ENCODE measurements at places on chromosomes 4 and X. TPM values are rescaled to one million over a fixed set of nuclear protein-coding genes. Genes with fewer than 3 reads are reported as not detected.
A peak's percentile ranks its signal among the peaks of the same experiment; 100 is the strongest.

- DNase-seq, result no peak
Measured at GRCh38 chr4:169054879-169055278, 44.8 kb upstream of the CBR4 start.

- no peak for DNase-seq
Measured at GRCh38 chr4:95061220-95061619, 303.5 kb downstream of the BMPR1B start.

GRCh38 chr4:143420227-143420626, 83.6 kb downstream of the GAB1 start:
- no peak for DNase-seq

GRCh38 chr4:11727903-11728564, 299.3 kb upstream of the HS3ST1 start:
- no peak for DNase-seq

GRCh38 chrX:151206871-151207270, 30.5 kb downstream of the GPR50 start:
- DNase-seq, result no peak

DNA sequence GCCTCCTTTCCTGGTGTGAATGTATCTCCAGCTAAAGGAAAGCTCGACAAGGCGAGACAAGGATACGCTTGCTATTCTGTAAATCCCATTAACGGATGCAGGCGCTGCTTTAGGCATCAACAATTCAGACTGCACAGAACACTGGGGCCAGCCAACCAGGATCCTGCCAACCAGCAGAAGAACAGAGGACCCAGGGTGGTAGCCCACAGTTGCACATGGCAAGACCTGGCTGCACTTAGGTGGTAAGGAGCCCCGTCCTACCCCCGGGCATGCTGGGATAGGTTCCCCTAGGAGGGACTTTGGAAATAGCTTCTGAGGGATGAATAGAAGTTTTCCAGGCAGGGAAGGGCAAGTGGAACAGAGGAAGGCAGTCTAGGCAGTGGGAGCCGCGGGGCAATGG, 20.7 kb downstream of the PSAPL1 start:
- DNase-seq, result no peak

DNA sequence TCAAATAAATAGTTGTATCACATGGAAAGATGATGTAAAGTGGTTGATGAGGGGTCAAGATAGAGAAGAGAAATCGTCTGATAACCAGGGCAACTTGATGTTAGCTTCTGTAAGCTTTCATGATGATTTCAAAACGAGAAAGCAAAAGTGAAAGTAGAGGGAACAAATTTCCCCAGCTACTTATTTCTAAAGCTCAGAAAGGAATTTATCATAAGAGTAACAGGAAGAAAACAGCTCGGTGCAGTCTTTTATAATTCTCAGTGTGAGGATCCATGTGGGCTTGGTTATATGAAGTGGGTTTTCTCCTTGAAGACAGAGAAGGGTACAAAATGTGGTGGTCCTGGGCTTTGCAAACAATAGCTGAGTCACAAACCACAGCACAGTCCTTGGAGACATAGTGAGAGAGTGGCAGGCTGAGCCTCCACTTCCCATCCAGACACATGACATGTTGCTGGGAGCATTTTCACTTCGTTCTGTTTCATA, 32.1 kb upstream of the GLRA2 start:
- DNase-seq, result no peak

- DNase-seq, result no peak
Measured at GRCh38 chr4:140049849-140050637, 103.9 kb downstream of the MAML3 start.

DNA sequence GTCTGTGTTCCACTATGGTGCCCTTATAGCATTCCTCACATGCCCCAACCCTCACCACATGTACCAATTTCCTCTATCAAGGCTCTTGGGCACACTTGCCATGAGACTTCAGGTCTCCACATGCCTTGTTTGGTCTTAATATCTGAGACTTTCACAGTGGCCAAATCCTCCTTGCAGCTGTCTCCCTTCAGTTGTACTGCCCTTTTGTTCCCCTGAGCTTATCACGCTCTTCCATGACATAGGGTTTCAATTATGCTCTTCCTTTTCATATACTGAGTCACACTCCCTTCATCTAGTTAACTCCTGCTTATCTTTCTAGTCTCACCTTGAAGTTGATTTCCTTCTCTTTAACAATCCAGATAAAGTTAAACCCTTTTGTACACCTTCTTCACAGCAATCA, 212.9 kb downstream of the PDHA2 start:
- no peak for DNase-seq

GRCh38 chrX:115553171-115553570, 7.8 kb upstream of the PLS3 start:
- no peak for DNase-seq

- DNase-seq, result no peak
Measured at GRCh38 chrX:19748896-19749680, 138.3 kb downstream of the SH3KBP1 start.

DNA sequence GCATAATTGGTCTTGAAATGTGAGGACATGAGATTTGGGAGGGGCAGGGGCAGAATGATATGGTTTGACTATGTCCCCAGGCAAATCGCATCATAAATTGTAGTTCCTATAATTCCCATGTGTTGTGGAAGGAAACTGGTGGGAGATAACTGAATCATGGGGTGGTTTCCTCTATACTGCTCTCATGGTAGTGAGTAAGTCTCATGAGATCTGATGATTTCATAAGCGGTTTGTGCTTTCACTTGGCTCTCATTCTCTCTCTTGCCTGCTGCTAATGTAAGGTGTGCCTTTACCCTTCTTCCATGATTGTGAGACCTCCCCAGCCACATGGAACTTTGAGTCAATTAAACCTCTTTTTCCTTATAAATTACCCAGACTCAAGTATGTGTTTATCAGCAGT, 2595.9 kb downstream of the PCDH7 start:
- DNase-seq, result no peak

DNA sequence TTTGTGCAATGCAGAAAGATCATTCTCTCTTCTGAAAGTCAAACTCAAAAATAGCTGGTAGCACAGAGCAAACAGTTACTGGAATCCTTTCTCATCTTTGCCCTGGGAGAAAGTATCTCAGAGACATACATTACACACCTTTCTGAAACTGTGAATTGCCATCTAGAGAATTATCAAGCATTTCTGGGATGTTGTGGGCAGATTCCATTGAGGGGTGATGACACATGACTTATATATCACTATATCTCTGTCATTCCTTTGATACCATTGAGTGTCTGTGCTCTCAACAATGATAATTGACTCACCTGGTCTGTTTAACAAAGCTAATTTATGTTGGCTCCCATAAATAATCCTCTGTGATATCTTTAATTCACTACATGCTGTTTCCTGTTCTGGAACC, 13.0 kb downstream of the SLIT2 start:
- no peak for DNase-seq

DNA sequence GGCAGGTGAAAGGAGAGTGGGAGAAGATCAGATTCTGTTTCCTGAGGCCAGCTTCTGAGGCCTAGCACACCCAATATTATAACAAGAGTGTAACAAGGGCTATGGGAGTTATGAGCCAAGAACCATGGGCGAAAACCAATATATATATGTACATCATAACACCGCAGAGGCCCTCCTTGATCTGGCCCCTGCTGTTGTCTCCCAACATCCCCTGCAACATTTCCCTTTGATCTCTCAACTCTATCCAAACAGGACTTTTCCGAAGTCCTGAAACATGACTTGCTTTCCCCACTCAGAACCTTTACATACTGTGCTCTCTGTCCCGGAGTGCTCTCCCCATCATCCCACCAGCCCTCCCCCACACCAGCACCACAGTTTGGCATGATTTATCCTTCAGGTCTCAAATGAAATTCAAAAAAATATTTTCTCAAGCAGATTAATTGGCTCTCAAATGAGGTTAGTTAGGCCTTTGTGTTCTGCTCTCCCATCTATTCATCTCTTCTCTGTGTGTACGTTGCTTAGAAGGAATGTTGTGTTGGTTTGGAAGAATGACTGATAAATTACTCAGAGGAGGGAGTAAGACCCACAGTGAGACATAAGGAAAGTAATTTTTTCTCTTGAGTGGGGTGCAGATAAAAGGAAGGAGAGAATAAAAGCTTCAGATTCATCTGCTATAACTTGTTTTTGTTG, 58.1 kb upstream of the SMIM10 start:
- no peak for DNase-seq

DNA sequence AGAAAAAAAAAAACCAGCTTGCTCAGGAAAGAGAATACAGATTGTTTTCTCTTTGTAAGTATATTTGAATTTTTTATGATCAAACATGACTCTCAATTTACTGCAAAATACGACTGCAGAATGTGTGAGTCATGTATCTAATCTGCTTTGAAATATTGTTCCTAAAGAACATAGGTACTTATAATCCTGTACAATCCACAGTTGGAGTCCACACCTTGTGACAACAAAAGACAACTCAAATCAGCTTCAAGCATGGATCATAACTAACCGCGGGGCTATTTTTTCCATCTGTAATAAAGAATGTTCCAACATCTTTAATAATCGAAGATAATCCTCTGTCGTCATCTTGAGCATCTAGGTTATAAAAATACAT, 77.8 kb upstream of the STIM2 start:
- no peak for DNase-seq

DNA sequence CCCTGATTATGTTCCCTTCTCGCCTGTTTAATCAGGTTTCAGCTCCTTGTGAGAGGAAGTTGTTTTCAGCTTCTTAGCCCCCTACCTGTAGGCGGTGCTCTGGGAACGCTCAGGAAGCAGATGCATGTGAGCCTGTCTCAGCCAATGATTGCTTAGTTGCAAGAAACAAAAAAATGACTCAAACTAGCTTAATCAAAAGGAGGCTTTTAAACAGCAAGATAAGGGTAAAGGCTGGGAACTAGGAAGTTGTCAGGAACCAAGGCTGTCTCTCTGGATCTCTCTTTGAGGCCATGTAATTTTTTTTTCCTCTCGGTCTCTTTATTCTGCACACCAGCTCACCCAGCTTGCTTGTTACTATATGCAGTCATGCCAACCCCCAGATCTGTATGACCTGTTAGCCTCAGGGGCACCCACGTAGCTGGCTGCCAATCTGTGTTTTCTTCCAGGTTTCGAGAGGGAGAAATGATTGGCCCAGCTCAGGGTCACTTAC, 109.1 kb downstream of the PTTG2 start:
- peak; percentile 16 for DNase-seq

GRCh38 chr4:153242839-153243324, 38.6 kb downstream of the TRIM2 start:
- DNase-seq, result no peak

DNA sequence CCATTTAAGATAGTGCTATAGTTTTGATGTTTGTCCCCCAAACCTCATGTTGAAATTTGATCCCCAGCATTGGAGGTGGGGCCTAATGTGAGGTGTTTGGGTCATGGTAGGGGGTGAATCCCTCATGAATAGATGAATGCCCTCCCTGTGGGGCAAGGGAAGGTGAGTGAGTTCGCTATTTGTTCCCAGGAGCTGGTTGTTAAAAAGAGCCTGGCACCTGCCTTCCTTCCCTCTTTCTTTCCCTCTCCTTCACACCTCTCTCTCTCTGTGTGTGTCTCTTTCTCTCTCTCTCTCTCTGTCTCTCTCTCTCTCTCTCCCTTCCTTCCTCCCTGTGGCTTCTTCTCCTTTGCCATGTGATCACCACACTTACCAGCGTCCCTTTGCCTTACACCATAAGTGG, 160.7 kb downstream of the AASDH start:
- no peak for DNase-seq

DNA sequence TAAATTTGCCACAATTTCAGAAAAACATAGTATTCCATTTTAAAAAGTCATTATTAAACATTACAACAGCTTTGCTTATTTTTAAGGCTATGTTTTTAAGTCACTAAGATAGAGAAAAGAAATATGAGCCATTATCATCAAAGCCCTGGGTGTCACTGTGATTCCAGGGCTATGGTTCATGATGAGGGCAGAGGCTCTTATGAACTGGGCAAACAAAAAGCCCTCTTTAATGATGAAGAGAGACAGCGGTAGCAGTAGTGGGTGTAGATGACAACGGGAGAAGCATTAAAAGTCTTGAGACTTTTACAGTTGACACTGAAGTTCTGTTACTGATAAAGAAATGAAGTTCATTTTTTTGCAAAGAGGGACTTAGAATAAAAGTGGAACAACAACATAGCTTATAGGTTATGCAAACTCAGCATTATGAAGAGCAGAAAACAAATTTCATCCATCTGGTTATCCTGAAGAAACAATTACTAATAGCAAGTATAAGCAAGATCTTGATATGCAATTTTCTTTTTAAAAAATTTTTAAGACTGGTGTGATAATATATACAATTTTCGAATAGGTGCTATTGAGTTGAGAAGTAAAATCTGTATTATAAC, 202.7 kb upstream of the ETNPPL start:
- DNase-seq, result no peak

GRCh38 chr4:138911909-138912703, 103.5 kb upstream of the NOCT start:
- no peak for DNase-seq

GIMD1 gene
- not detected for total RNA-seq

GPRASP3 gene
- total RNA-seq, result 1.4 TPM

RASGEF1B gene
- total RNA-seq, result 0.55 TPM

IBSP gene
- total RNA-seq, result not detected

NKX6-1 gene
- total RNA-seq, result not detected

TRPC5OS gene
- not detected for total RNA-seq

SHROOM4 gene
- not detected for total RNA-seq

CDKL5 gene
- total RNA-seq, result 0.76 TPM

ENPP6 gene
- total RNA-seq, result 0.41 TPM

CPLX1 gene
- total RNA-seq, result 0.74 TPM

SPANXB1 gene
- not detected for total RNA-seq

EXOC1L gene
- not detected for total RNA-seq

EDNRA gene
- total RNA-seq, result not detected

HOPX gene
- total RNA-seq, result 60.2 TPM

CSAG1 gene
- total RNA-seq, result not detected

MAGEB2 gene
- total RNA-seq, result not detected

SLC2A9 gene
- total RNA-seq, result 2.4 TPM

Data from activated T-helper 2 cell treated with anti-CD3 and anti-CD28 coated beads, Interferon-gamma antibody, Interleukin-2, Interleukin-4, amounts not matched to agents 10 μg/mL and 5 μg/mL and 100 μg/mL, durations not matched to agents 14 hours and 24 hours and 36 hours (primary cell).